ENCODE measurements at places on chromosomes 7 and 10. TPM values are rescaled to one million over a fixed set of nuclear protein-coding genes. Genes with fewer than 3 reads are reported as not detected.

NKX1-2 gene
- total RNA-seq = not detected

- no peak for ATAC-seq
Measured at GRCh38 chr7:16670021-16670420, 24.0 kb downstream of the BZW2 start.

DNA sequence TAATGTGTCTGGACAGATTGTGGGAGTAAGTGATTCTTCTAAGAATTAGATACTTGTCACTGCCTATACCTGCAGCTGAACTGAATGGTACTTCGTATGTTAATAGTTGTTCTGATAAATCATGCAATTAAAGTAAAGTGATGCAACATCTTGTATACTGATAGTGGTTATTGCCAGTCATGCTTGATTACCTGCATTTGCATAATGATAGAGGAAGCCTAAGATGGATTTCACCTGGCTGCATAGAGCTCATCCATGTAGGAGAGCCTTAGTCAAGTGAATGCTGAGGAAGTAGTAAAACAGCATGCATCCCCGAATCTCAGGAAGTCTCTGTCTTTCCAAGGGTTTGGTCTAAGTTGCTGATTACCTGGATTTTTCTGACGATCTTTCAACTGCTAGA, 64.2 kb upstream of the CAPZA2 start:
- ATAC-seq = no peak

DNA sequence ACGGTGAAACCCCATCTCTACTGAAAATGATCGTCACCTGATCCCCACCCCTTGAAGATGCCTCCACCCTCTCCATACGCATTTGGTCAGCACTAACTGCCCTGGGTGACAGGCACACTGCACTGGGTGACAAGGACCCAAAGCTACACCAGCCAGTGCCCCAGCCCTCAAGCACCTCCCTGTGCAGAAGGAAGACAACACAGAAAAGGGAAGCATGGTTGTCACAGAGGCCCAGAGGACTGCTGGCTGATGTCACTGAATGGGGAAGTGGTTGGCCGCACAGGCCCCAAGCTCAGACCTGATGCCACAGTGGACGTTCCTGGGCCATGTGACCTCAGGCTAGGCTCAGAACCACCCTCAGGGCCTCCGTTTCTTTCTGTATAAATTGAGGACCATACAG, 4.2 kb upstream of the PILRA start:
- no peak for ATAC-seq

- ATAC-seq = no peak
Measured at GRCh38 chr7:75623390-75624133, 115.2 kb downstream of the HIP1 start.

DNA sequence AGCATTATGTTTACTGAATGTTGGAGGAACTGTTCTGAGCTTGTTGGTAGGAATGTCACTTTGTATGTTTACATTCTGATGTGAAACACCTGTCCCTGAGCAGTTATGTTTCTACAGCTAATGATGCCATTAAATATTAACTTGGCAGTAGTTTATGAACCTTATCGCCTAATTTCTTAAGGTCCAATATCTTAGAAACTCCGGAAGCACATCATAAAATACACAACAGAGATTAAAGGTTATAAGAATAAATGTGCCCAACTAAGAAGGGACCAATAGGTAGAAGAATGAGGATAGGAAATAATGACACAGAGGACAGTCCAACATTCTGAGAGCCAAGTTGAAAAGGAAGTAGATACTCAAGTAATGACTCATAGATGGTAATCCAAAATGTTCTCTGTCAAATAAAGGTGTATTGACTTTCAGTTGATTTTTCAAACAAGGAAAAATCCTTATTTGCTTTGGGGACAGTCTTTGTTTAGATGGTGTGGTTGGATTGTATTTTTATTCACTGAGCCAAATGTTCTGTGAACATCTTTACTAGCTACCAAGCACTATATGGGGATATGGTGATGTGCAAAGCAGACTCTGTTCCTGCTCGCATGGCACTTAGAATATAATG, 31.9 kb downstream of the LCOR start:
- ATAC-seq = peak; percentile 92

DNA sequence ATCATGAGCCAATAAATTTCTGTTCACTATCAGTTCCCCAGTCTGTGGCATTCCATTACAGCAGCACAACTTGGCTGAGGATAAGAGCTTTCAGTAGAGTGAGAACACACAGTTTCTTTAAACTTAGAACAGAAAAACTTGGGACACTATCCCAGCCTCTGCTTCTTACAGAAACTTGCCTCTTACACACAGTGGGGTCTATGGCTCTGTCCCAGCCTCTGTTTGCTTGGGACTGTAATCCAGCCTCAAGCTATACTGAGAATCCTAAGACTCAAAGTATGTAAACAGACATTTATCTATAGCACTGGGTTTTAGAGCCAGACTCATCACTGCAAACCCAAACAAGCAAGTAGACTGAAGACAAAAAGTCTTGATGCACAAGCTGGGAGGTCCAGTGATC, 355.8 kb upstream of the VSTM2A start:
- no peak for ATAC-seq

CLRN3 gene
- not detected for total RNA-seq

- no peak for ATAC-seq
Measured at GRCh38 chr7:29482056-29482455, 81.6 kb upstream of the PRR15 start.

IFIT1 gene
- 0.84 TPM for total RNA-seq

PRLHR gene
- not detected for total RNA-seq

EMX2 gene
- not detected for total RNA-seq
